Thymus (tissue), 14 donors: ENCODE measurements at places on chromosomes 5 and 9.

DNA sequence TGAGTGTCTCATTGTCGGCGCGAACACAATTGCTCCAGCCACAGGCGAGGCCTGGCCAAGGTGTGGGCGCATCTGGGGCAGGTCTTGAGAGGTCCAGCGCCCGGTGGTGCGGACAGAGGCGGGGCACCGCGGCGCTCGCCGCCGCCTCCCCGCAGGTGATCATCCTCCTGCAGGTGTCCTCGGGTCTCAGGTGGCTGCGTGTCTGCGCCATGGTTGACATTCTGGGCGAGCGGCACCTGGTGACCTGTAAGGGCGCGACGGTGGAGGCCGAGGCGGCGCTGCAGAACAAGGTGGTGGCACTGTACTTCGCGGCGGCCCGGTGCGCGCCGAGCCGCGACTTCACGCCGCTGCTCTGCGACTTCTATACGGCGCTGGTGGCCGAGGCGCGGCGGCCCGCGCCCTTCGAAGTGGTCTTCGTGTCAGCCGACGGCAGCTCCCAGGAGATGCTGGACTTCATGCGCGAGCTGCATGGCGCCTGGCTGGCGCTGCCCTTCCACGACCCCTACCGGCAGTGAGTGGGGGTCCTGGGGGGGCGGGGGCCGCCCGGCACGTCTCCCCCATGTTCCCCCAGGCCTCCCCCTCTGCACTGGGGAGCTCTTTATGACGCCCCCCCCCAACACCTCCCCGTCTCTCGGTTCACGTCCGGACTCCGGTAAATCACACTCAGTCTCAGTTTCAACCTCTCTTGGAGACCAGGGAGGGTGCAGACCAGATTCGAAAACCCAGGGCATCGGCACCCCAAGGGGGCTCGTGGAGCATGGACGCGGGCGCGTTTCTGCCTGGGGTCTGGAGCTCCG, 446 bp downstream of the NXNL2 start:
- no peak for DNase-seq

DNA sequence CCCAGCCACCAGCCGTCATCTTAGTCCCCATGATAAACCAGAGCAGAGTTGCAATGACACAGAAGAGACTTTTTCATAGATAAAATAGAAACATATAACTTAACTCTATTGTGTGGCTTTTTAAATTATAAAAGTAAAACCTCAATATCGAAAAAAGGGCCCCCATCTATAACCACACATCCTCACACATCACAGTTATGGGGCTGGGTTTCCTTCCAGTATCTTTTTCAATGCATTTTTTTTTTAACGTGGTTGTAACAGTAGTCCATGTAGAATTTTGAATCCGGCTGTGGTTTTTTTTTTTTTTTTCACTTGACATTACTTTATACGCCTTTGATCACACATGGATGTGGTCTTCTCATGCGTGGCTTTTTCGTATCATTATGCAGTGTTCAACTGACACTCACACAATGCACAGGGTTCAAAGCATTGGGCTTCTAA, 77.4 kb downstream of the CFAP77 start:
- no peak for DNase-seq

- DNase-seq, result peak; percentile 66
Measured at GRCh38 chr9:89497978-89498851, at the start of gene SEMA4D. Gene SEMA4D (minus strand): TSS chr9:89498113. CDS start chr9:89405456, 92,657 bp downstream.

- no peak for DNase-seq
Measured at GRCh38 chr9:114324492-114324891, 1.6 kb downstream of the ORM1 start.

DNA sequence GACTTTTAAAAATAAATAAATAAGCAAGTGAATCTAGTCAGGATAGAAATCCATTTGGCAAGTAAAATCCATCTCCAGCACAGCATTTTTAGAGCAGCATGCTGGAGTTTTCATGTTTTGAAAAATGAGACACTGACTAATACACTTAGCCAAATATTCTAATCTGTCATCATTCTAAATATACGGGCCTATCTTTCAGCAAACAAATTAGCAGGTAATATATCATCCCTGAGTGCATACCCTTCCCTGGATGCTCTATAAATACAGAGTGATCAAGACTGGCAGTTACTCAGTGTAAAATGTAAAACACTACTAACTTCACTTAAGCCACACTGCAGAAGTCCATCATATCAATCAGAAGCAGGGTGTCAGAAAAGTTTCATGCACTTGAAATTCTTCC, 58.4 kb downstream of the MLLT3 start:
- DNase-seq, result no peak

DNA sequence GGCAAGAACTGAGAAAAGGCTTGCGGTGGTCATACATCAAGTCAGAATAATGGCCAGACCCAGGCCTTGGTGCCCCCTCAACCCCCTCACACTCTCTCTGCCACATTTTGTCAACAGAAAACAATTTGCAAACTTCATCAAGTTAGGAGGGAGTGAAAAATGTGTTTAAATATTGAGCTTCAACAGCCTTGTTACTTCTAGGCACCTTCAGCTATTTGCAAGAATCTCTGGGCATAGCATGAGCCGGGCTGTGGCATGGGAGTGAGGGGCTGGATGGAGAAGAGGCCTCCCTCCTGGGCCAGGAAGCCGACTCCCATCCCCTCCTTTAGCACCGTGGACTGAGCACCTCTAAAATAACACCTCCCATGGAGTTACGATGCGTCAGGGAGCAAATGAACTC, 52.2 kb upstream of the GRHPR start:
- DNase-seq, result no peak

- no peak for DNase-seq
Measured at GRCh38 chr5:10457682-10458574, 16.2 kb downstream of the ROPN1L start.

GRCh38 chr5:150486402-150487198, 21.3 kb upstream of the NDST1 start:
- no peak for DNase-seq

DNA sequence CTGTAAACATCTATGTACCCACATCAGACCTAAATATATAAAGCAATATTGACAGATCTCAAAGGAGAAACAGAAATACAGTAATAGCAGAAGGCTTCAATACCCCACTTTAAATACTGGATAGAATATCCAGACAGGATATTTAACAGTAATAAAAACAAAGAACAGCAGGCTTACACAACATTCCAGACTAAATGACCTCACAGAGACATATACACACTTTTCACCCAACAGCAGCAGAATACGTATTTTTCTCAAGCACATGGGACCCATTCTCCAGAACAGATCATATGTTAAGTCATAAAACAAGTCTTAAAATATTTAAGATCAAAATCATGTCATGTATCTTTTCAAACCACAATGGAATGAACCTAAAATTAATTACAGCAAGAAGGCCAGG, 76.8 kb downstream of the CAMSAP1 start:
- DNase-seq, result no peak

DNA sequence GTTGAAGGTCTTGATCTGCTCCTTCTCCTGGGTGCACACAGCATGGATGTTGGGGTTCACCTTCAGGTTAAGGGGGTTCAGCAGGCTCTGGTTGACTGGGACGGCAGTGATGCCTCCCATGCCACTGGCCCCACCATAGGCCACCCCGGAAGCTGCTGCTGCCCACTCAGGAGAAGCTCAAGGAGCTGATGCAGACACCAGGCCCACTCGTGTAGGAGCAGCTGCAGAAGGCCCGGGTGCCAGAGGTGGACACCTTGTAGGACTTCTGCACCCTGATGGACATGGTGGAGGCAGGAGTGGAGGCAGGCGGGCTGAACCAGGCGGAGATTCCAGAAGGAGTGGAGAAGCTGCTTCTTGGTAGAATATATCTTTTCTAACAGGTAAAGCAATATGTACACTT, 171.2 kb downstream of the PPP2R2B start:
- DNase-seq, result no peak

GRCh38 chr5:54630738-54631359, 113.3 kb downstream of the SNX18 start:
- DNase-seq, result no peak

DNA sequence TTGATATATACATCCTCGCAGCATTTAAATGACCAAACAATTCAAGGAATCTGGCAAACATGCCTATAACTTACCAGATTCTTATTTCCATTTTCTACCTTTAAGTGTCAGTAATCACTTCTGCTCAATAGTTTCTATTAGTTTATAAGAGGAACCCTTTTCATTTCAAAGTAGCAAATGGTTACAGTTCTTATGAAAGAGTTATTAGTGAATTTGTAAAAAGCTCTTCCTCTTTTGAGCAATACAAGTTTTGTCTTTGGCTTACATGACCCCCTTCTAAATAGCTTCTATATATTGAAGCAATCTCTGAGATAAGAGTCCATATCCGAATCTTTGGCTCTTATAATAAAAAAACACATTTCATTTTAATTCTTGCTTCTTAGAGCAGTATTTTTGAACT, 42.0 kb downstream of the ELL2 start:
- DNase-seq, result no peak

- no peak for DNase-seq
Measured at GRCh38 chr9:106675780-106676179, 187.2 kb upstream of the ZNF462 start.

GRCh38 chr5:127369796-127370195, 79.2 kb downstream of the MEGF10 start:
- DNase-seq, result no peak

DNA sequence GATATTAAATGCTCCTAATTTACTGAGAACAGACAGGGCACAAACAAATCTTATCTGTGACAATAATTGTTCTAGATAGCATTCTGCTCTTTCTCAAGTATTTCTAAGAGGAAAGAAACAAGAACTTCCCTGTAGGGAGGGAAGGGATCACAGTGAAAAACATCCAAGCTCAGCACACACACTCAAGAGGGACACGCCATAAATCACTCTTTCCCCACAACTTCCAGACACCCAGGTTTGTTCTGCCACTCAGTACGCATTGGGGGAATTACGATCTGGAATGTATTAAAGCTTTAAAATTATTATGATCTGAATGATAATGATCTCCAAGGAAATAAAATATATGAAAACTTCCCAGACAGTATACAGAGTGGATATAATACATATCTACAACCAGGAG, 221.4 kb downstream of the GNA14 start:
- no peak for DNase-seq

GRCh38 chr9:28782630-28783029, 1209.3 kb upstream of the C9orf72 start:
- DNase-seq, result no peak

GRCh38 chr5:167821151-167821550, 470.3 kb upstream of the WWC1 start:
- DNase-seq, result no peak

DNA sequence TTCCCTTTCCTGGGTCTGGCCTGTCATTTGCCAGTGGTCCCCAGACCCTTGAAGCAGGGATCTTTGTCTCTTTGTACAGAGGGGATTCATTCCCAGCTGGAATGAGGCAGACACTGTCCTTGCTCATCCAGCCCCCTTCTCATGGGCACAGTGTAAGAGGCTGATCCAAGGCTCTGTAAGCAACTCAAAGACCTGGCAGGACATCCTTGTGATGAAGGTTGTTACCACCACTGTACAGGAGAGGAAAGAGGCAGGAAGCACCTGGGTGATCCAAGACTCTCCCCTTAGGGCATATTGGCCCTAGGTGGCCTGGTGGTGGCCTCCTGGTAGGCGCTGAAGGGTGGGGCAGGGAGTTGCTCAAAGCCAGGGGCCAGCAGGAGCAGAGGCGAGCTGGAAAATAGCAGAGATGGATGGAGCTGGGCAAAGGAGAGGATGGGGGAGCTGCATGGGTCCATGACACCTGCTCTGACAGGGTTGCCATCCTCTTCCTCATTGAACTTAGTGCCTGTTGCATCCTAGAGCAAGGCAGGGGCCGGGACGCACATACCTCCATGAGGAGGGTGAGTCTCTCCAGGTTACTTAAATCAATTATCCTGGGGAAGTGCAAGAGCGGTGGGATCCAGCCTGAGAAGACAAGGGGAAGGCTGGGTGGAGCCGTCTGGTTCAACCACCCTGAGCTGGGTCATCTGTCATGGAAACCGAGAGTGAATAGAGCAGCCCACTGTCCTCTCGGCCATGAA, 9.8 kb upstream of the GADD45G start:
- no peak for DNase-seq

- no peak for DNase-seq
Measured at GRCh38 chr5:151682240-151682639, 4.5 kb downstream of the SPARC start.

DNA sequence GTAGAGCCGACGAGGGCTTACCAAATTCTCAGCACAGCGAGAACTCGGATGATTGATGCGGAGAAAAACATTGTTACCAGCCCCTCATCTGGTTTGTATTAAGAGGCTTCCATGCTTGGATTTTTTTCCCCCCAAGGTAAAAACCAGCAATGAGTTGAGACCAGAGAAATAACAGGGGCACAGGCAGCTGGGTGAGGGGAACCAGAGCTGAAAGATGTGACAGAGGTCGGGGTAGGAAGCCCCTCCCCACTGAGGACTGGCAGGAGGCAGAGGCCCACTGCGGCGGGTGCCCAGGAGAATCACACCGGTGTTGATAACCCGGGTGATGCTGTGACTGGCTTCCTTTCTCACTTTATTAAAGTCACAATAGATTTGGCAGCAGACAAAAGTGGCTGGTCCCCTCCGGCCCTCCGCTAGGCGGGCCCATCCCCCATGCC, 116.5 kb upstream of the PHYKPL start:
- DNase-seq, result no peak

GRCh38 chr9:135939351-135940265, 21.6 kb downstream of the UBAC1 start:
- no peak for DNase-seq
